Left ventricle myocardium superior (tissue), 1 donor: ENCODE measurements at places on chromosomes 13 and 19. TPM values are rescaled to one million over a fixed set of nuclear protein-coding genes. Genes with fewer than 3 reads are reported as not detected.

- no peak for DNase-seq
Observed at GRCh38 chr19:1858412-1859081, 4.8 kb downstream of the KLF16 start.

DNA sequence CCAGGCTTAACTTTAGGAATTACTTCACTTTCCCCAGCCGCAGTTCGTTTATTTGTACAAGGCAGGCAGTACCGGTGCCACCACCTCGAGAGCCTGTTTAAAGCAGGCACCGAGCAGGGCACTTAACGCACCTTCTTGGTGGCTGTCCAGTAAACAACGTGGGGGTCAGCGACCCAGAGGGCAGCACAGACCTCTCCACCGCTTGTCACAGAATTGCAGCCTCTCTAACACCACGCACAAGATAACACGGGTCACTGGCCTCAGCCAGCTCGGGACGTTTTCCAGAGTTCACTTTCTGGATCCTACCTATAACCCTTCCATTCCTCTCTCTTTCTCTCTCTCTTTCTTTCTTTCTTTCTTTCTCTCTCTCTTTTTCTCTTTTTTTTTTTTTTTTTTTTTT, 16.8 kb upstream of the ELAVL1 start:
- no peak for DNase-seq

DNA sequence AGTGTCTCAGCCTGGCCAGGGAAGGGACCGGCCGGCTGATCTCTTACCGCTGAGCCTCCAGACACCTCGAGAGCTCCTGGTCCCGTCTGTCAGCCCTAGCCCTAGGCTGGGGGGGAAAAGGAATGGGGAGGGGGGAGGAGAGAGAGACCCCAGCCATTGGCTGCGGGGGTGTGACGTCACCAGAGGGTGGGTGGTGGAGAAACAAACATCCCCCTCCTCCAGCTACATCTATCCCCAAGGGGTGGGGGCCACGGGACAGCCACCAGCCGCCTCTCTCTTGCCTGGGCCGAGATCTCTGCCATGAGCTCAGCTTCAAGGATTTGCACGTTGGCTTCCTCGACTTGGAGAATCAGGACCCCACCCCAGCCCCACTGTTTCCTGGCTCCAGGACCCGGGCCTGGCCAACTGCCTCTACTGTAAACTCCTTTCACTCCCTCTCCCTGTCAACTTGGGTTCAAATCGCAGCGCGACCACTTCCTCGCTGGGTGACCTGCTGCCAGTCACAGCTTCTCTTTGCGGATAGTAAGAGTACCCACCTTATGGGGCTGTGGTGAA, at the start of gene PRX:
Gene PRX, minus strand, starts transcription at position 88 of the 555 bp plus-strand sequence. CDS start 5,446 bp downstream, outside the sequence.
- DNase-seq, result no peak

DNA sequence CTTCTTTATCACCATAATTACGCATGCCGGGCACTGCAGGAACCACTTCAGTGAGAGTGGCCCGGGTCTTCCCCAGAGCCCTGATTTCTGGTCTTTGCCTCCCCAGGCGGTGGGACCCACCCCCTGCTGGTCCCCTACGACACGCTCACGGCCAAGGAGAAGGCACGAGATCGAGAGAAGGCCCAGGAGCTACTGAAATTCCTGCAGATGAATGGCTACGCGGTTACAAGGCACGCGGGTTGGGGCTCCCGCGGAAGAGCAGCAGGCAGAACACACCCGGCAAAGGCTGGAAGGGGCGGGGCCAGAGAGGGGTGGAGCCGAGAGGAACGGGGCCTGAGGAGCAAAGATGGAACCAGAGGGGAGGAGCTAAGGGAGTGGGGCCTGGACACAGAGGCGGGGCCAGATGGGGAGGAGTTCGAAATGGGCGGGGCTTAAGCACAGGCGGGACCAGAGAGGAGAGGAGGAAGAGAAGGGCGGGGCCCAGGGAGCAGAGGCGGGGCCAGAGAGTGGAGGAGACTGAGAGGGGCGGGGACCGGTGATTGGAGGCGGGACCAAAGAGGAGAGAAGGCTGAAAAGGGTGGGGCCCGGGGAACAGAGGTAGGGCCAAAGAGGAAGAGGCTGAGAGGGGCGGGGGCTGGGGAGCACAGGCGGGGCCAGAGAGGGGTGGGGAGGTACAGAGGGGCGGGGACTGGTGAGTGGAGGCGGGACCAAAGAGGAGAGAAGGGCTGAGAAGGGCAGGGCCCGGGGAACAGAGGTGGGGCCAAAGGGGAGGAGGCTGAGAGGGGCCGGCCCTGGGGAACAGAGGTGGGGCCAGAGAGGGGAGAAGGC, 73.4 kb downstream of the RYR1 start:
- DNase-seq, result peak; percentile 63

GRCh38 chr19:2335848-2336247, 7.4 kb downstream of the SPPL2B start:
- DNase-seq, result no peak

SCGB2B2 gene
- 0.89 TPM for total RNA-seq

EBI3 gene
- total RNA-seq, result 0.92 TPM

DNA sequence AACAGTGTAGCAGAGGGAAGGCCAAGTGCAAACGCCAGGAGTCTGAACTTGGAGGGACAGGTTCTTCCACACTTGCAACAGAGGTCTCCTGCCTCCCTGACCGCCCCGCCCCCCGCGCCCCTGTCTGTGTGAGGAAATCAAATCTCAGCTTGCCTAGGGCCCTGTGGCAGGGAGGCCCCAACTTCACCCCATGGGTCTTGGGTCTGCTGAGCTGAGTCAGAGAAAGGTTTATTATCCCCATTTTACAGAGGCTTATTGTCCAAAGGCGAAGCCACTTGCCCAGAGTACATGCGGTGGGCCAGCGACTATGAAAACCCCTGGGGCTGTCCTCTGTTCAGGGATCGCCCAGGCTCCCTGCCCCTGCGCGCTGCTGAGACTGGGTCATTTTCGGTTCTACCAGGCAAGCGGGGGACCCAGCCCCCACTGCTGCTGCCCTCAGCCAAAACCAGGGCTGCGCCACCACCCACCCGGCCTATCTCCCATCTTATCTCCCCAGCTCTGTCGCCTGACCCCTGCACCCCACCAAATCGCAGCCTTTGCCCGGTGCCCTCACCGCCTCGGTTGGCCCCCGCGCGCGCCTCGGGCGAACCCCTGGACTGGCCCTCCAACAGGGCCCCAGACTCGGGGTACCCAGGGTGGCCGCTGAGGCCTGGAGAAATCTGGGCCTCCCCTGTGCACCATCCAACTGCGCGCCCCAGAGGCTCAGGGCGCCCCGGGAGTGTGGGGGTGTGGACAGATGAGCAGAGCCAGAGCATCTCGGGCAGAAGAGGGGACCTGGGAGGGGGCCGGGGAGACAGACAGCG, 850 bp upstream of the CERS4 start:
- peak; percentile 35 for DNase-seq

- no peak for DNase-seq
Observed at GRCh38 chr19:50567882-50568727, at the start of gene LRRC4B. LRRC4B (minus strand) TSS chr19:50568435; CDS start chr19:50548838, 19,597 bp downstream.

B3GNT3 gene
- total RNA-seq, result not detected

DNA sequence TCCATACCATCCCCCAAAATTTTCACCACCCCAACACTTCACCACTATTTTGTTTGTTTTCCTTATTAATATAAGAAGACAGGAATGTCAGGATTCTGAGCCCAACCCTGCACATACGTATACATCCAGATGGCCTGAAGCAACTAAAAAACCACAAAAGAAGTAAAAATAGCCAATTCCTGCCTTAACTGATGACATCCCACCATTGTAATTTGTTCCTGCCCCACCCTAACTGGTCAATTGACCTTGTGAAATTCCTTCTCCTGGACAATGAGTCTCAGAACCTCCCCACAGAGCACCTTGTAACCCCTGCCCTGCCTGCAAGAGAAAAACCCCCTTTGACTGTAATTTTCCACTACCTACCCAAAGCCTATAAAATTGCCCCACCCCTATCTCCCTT, 132.5 kb downstream of the ZNF675 start:
- DNase-seq, result no peak

PTGER1 gene
- not detected for total RNA-seq

DNA sequence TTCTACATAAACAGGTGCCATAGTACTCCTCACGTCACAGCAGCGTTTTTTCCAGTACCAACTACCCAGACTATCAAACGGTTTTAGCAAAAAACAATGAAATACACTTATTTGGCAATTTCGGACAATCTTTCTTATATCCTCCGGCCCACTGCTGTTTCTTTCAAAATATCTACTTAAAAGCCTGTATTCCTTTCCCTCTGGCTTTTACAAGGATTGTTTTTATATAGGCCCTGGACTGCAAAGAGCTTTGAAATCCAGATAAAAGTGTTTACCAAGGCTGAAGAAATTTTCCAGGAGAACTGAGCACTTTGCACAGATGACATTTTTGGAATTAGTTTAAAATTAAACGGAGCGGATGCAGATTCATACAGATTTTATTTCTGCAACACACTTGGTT, 255.9 kb upstream of the STARD13 start:
- no peak for DNase-seq

GRCh38 chr13:40076765-40077362, 421.4 kb downstream of the COG6 start:
- DNase-seq, result no peak

DNA sequence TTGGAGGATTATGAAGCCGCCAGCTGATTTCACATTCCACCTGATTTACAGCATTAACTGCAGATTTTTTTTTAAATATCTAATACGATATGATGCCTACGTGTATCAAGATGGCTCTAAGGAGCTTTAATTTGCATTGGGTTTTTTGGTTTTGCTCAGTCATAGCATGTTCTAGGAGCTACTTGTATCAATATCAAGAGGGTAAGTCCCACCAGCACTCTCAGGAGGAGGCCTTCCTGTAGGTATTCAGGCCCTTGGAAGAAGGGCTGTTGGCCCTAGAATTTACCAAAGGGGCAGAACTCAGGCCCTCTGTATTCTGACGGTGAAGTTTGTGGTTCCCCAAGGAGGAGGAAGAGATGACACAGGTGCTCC, 97.2 kb upstream of the IPO5 start:
- no peak for DNase-seq

KLK8 gene
- not detected for total RNA-seq

GRCh38 chr13:24168392-24168750, 7.9 kb downstream of the SPATA13 start:
- DNase-seq, result no peak
